ENCODE measurements at places on chromosomes 2 and 18.
A peak's percentile ranks its signal among the peaks of the same experiment; 100 is the strongest.

DNA sequence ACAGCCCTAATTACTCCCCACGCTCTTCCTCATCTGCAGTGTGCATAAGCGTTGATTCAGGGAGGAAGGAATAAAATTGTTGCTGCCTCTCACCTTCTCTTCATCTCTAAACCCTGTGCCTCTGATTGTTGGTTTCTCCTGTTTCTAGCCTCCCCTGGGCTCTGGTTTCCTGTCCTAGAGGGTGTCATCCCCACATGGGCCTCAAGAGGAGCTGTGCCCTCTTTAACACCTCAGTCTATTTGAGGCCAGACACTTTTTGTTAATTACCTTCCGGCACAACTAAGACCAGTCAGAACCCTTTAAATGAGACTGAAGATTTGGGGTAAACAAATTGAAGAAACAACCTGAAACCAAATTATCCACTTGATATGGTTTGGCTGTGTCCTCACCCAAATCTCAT, 9.7 kb downstream of the CTAGE1 start:
- no peak for DNase-seq

- DNase-seq = peak; percentile 79
These were observed 414.3 kb upstream of the HS6ST1 start for GRCh38 chr2:128732976-128733431.

GRCh38 chr2:7269106-7269643, 352.0 kb downstream of the RNF144A start:
- DNase-seq = no peak

GRCh38 chr2:207269038-207269437, 103.3 kb upstream of the KLF7 start:
- DNase-seq = no peak

- DNase-seq = no peak
These were observed 7.2 kb downstream of the PMS1 start for GRCh38 chr2:189791338-189792042.

GRCh38 chr18:52553441-52553840, 213.4 kb downstream of the DCC start:
- DNase-seq = no peak

- DNase-seq = no peak
These were observed 221.0 kb downstream of the ZNF407 start for GRCh38 chr18:74818516-74819175.

GRCh38 chr2:148998831-148999200, 39.7 kb upstream of the LYPD6B start:
- DNase-seq = no peak

GRCh38 chr2:219679571-219679970, 52.1 kb downstream of the SLC4A3 start:
- DNase-seq = no peak

- no peak for DNase-seq
These were observed 28.5 kb upstream of the MCFD2 start for GRCh38 chr2:46943881-46944798.

- DNase-seq = no peak
These were observed 45.7 kb downstream of the NDUFA10 start for GRCh38 chr2:239979243-239980023.

DNA sequence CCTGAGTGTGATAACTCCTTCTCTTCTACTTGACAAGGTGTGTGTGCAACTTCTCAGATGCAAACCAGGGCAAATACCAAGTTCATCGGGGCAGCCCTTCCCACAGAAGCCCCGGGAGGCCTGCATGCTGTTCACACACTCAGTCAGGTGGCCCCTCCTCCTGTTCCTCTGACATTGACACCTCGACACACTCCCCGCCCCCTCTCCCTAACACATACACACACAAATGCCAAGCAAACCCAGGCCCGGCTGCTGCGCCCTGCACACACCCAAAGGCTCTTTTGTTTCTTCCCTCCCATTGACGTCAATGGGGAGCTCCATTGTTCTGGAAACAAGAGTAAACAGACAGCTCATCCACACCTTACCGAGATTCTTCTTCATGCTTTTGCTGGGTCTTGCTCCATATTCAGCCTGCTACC, 1.7 kb upstream of the PER2 start:
- no peak for DNase-seq

DNA sequence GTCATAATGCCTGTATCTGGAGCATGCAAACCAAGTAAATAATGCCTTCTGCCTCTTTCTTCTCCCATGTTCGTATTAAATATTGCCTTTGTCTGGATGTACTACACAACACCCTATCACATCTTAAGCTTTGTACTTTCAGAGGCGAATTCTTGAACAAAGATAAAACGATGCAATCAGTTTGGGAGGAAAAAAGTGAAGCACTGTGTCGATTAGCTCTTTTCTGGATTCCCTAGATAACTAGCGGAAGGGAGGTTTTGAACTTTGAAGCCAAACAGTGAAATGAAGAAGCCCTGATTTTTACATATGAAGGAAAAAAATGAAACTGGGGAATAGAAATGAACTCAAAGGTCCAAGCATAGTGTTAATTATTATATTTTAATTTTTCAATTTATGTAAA, 44.7 kb downstream of the CAVIN2 start:
- DNase-seq = no peak

GRCh38 chr18:66235206-66235605, 368.7 kb downstream of the CDH19 start:
- DNase-seq = no peak

GRCh38 chr18:23337599-23338444, 115.3 kb upstream of the RIOK3 start:
- no peak for DNase-seq

DNA sequence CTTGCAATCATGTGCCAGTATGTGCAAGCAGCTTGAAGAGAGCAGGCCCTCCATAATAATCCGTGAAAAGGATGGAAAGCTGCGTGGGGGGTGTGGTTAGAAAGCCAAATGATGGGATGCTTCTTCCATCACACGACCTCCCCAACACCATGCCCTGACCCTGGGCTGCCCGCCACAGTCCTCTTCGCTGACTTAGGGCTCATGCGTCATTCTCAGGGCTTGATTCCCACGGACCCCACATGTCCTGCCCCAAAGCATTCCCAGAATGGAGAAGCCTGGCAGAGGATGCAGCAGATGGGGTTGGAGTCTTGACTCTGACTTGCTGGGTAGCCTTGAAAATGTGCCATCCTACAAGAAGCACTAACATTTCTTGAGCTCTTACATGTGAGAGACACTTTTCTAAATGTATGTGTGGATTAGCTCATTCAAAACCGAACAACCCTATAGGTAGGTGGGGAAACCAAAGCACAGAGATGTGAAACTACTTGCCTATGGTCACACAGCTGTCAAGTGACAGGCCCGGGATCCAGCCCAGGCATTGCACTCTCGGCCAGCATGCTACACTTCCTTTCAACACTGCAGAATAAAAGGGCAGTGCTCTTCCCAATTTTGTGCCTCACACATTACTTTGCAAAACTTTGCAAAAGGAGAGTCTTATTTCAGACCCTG, 3.7 kb downstream of the TNS1 start:
- no peak for DNase-seq

DNA sequence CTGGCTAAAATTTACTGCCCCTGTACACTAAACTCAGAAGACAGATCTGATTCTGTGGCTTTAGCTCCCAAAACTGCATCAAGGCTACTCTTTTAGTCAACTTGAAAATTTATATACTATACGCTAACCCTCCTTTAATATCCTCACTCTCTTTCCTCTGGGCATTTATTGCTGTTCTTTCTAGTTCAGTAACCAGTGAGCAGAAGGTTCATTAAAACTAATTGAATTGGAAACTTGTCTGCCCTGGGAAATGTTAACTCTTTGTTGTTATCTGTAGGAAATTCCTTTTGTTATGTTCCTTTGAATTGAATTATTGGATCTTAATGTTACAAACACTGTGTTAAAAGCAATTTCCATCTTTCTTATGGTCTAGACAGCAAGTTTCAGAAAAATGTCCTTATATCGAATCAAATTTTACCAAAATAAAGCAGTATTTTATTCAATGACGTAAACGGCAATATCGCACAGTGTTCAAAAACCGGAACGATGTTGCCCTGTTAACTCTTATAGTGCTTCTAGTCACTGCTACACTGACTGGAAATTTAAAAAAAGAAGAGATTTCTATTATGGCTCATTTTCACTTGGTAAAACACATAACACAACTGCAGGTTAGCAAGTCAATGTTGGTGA, 168.3 kb downstream of the NR4A2 start:
- DNase-seq = no peak

- no peak for DNase-seq
These were observed 33.3 kb upstream of the GMCL1 start for GRCh38 chr2:69796174-69796573.

DNA sequence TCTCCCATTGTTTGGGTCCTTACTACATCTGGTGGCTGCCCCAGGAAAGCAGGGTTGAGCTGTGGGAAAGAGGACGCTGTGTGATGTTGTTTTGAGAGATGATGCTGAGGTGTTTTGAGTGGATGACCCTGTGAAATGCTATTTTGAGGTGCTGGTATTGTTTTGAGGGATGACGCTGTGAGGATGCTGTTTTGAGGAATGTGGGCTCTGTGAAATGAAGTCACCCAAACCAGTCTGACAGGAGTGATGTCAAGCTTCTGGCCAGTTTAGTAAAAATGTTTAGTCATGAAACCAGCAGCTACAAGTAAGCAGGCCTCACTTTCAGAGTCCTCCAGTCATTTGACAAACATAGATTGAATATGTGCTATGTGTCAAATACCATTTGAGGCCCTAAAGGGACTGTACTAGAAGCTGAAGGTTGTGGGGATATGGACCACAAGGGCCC, 16.1 kb upstream of the PUM2 start:
- DNase-seq = peak; percentile 35

DNA sequence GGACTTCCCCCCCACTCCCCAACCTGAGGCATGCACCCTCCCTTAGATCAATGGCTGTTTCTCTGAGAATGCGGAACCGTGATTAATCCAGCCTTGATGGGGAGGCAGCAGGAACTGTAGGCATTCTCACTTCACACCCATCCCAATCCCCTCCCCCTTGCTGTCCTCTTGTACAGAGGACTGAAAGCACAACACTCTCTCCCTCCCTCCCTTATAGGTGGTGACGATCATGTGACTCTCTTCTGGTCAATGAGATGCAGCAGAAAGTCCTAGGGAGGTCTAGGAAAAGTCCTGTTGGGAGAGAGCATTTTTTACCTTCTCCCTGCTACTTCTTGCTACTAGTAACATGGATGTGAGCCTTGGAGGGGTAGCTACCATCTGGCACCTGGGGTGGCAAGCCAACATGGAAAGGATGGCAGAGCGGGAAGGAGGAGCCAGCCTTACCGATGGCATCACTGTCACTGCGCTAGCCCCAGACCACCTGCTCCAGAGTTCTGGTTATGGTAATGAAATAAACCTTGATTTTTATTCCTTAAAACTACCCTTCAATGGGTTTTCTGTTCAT, 106.9 kb downstream of the MSH2 start:
- DNase-seq = no peak

DNA sequence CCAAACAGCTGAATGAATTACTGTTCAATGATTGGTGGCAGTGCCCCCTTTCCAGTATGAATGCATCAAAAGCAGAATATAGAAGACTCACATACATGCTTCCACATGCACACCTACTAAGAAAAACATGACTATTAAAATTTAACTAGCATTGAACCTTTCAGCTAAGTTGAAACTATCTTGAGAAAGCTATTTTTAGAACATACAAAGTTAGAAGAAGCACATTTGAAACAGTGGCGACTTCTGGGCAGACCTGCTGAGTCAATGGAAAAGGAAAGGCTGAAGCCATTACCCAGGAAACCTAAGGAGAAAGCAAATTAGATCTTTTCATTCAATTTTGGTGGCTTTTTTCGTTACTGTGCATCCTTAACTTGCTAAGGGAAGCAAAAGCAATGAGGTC, 55.9 kb downstream of the PLA2R1 start:
- DNase-seq = no peak

DNA sequence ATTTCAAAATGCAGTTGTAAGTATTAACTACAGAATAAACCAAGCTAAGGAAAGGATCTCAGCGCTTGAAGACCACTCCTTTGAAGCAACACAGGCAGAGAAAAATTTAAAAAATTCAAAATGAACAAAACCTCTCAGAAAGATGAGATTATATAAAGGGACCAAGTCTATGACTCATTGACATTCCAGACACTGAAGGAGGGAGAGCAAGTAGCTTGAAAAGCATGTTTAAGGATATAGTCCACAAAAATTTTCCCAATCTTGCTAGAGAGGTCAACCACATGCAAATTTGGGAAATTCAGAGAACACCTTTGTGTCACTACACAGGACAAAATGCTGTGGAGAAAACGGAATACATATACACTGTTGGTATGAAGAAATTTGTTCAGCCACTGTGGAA, 112.6 kb upstream of the MC4R start:
- peak; percentile 35 for DNase-seq

DNA sequence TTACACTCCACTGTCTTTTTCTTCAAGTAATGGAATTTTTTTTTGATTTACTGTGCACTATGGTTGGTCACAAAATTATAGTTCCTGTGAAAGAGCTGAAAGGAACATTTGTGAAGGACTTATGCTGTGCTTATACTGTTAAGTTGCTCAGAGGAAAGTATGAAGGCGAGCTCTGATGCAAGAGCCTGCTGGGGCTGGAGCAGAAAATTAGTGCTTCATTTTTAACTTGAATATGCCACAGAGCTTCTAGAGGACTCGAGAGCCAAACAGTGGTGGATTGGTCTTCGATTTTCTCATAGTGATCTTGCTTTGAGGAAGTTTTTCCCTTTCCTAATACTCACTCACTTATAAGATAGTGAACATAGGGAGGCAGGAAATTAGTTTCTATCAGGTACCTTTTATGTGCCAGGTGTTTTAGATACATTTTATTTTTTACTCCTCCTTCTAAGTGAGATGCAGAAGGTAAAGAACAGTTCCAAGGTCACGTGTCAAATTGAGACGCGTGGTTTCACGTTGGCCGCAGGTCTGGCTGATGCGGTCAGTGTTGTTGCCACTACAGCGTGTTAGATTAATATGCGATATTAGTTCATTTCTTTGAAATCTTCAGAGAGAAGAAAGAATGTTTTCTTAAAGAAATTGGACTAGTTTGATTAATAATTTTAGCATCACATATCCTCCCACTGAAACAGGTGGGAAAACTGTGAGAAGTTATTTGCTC, 20.2 kb downstream of the GATA6 start:
- no peak for DNase-seq

- no peak for DNase-seq
These were observed 12.9 kb downstream of the SMYD1 start for GRCh38 chr2:88080545-88080944.

- no peak for DNase-seq
These were observed 195.5 kb upstream of the CTAGE1 start for GRCh38 chr18:22613058-22613690.

- DNase-seq = no peak
These were observed 297.4 kb downstream of the CALCRL start for GRCh38 chr2:187150670-187151069.

GRCh38 chr18:499776-500631, 497 bp downstream of the COLEC12 start:
- DNase-seq = peak; percentile 52

GRCh38 chr2:197889041-197889440, 84.6 kb downstream of the PLCL1 start:
- peak; percentile 64 for DNase-seq

- peak; percentile 31 for DNase-seq
These were observed 36.6 kb downstream of the EHBP1 start for GRCh38 chr2:62741954-62742722.
